Aorta (tissue), 5 donors: ENCODE measurements at places on chromosomes 6 and 20. TPM values are rescaled to one million over a fixed set of nuclear protein-coding genes. Genes with fewer than 3 reads are reported as not detected.

DNA sequence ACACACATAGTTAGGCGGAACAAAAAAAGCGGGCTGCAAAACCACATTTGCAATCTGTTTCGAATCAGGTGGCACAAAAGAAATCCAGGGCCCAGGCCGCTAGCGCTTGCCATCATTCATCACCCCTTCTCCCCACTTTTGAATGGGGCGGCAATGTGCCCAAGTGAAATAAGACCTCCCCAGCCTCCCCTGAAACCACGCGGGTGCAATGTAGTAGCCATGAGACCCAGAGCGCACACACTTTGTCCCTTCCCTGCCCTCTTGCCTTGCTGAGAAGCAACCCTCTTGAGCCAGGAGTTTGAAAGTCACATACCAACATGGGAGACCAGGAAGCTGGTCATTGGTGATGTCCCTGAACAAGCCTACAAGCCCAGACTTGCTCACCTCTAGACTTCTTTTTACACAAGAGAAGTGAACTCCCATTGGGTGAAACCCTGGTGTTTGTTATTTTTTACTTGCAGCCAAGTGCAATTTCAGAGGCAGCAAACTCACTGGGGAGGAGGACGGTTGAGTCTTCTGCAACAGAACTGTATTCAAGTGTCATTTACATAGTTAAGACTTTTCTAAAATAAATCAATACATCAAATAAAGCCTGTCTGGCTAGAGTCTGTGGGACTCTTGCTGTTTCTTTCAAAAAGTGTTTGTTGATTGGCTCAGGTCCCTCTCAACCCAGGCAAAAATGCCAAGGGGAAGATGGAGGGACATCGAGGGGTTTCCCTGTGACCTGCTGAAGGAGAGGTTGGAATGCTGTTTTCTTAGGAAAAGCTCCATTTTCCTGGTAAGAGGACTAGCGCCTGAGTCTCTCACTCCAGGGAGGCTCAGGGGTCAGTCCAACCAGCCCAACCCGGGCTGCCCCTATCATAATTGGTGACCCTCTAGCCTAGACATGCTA is 138.1 kb upstream of the PTPN1 start:
- DNase-seq = no peak
- H3K4me1 ChIP-seq = no peaks in the 10 kb centered on the region
- no peak overlapping the region for H3K4me3 ChIP-seq
- no peaks in the 10 kb centered on the region for H3K27me3 ChIP-seq
- no peaks in the 10 kb centered on the region for H3K36me3 ChIP-seq
- no peak overlapping the region for H3K27ac ChIP-seq

DNA sequence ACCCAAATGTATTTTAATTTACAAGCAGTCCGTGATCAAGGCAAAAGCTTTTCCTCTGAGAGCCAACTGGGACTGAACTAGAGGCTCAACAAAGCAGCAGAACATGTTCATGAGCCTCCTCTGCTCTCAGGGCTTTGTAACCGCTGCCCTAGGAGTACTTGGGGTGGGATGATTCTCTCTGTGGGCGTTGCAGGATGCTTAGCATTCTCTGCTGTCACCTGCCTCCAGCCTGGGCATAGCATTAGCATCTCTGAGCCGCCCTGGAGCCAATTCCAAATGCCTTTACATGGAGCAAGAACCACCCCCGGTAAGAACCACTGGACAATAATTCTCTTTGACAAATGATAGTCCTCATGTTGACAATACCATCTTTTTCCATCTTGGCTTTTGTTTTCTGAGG is 237.6 kb upstream of the CDH4 start:
- no peaks in the 10 kb centered on the region for H3K27me3 ChIP-seq
- no peak overlapping the region for H3K4me3 ChIP-seq
- DNase-seq = no peak
- H3K36me3 ChIP-seq = no peaks in the 10 kb centered on the region
- H3K4me1 ChIP-seq = no peaks in the 10 kb centered on the region
- no peak overlapping the region for H3K27ac ChIP-seq

GRCh38 chr6:42292004-42292740 is 74.5 kb upstream of the MRPS10 start:
- H3K4me1 ChIP-seq = no peaks in the 10 kb centered on the region
- H3K36me3 ChIP-seq = no peaks in the 10 kb centered on the region
- DNase-seq = no peak
- H3K27me3 ChIP-seq = no peaks in the 10 kb centered on the region
- H3K27ac ChIP-seq = no peak overlapping the region
- no peak overlapping the region for H3K4me3 ChIP-seq

GRCh38 chr20:24444526-24445190 is 24.8 kb upstream of the SYNDIG1 start:
- no peaks in the 10 kb centered on the region for H3K4me1 ChIP-seq
- no peak overlapping the region for H3K27ac ChIP-seq
- H3K27me3 ChIP-seq = no peaks in the 10 kb centered on the region
- H3K4me3 ChIP-seq = no peak overlapping the region
- no peak for DNase-seq
- no peaks in the 10 kb centered on the region for H3K36me3 ChIP-seq

DNA sequence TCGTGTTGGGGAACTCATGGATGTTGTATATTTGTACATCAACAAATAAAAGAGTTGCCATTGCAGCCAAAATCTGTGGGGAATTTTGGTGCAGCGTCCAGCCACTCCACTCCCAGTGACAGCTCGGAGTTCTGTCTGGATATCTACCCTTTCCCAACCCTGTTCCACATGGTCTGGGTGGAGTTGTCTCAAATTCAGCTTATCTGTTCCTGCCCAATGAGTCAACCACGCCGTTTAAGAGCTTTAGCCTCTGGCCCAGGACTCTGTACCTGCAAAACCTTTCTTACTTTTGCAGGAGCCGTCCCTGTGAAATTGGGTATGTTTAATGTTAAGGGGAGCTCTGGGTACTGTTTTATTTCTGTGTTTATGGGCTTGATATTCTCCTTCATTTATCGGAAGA is 33.9 kb upstream of the OVOL2 start:
- H3K27me3 ChIP-seq = no peaks in the 10 kb centered on the region
- no peak overlapping the region for H3K4me3 ChIP-seq
- H3K36me3 ChIP-seq = no peaks in the 10 kb centered on the region
- DNase-seq = no peak
- no peaks in the 10 kb centered on the region for H3K4me1 ChIP-seq

- no peaks in the 10 kb centered on the region for H3K27me3 ChIP-seq
- H3K36me3 ChIP-seq = peaks cover 13% of the 10 kb centered on the region
- H3K4me3 ChIP-seq = peak overlapping the region; percentile 70
- peak; percentile 52 for DNase-seq
Measured at GRCh38 chr6:31970604-31971271, 1.2 kb downstream of the DXO start.

GRCh38 chr6:27604986-27605385 is 132.1 kb upstream of the ZNF184 start:
- H3K36me3 ChIP-seq = no peaks in the 10 kb centered on the region
- H3K27me3 ChIP-seq = peaks cover 3% of the 10 kb centered on the region
- H3K27ac ChIP-seq = no peak overlapping the region
- no peaks in the 10 kb centered on the region for H3K4me1 ChIP-seq
- no peak overlapping the region for H3K4me3 ChIP-seq

GRCh38 chr6:65280060-65280459 is 427.0 kb downstream of the EYS start:
- no peak overlapping the region for H3K27ac ChIP-seq
- no peaks in the 10 kb centered on the region for H3K27me3 ChIP-seq
- H3K4me1 ChIP-seq = no peaks in the 10 kb centered on the region
- DNase-seq = no peak
- H3K4me3 ChIP-seq = no peak overlapping the region

DNA sequence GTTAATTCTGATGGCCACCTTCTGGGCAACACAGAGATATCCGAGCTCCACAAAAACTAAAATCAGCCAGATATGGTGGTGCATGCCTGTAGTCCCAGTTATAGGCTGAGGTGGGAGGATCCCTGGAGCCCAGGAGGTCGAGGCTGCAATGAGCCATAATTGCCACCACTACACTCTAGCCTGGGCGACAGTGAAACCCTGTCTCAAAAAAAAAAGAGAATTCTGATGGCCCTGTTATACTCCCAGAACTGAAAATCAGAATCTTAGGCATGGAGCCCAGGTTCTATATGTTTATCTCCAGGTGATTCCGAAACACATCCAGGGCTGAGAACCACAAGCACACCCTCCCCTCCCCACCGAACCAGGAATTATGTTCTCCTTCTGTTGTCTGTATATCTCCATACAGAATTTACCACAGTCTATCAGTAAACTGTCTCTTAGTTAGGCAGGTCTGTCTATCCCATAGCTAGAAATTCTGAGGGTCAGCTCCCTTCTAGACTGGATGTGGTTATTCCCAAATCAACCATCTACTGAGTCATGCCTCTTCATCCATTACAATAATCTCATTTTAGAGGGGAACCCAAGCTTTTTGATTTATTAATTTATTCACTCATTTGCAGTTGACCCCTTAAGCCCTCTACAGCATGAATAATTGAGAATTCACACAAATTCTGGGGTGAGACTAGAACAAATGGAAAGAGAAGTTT is 24.8 kb upstream of the CCND3 start:
- DNase-seq = no peak
- no peak overlapping the region for H3K4me3 ChIP-seq
- no peaks in the 10 kb centered on the region for H3K4me1 ChIP-seq
- H3K36me3 ChIP-seq = no peaks in the 10 kb centered on the region

DNA sequence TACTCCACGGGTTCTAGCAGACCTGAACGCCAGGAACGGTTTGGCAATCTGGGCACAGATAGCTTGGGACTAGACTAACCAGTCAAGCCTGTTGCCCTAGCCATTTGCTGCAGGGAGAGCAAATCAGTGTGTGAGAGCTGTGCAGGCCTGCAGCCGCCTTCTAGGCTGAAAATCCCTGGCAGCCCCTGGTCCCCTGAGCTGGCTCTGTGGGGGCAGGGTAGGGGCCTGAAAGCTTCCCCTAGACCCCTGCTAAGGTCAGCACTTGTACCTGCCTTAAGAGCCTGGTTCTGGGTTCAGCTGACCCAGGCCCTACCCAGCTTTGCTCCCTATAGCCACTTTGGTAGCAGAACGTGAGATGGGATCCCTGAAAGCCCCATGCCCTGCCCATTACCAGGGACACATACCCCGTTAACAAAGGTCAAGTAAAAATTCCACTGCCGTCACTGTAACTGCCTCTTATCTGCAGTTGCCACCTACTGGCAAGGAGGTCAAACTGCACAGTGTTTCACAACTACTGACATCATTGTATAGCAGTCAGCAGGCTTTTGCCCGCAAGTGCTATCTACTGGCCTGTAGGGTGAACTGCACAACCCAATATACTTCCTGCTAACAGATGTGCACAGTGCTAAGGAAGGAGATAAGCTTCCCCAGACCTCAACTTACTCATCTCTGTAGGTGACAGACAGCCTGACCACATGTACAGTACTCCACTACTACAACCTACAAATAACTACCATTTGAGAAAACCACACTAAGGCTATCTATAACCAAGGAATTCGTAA is 95.1 kb upstream of the OLIG3 start:
- no peaks in the 10 kb centered on the region for H3K36me3 ChIP-seq
- H3K27ac ChIP-seq = no peak overlapping the region
- DNase-seq = no peak
- no peaks in the 10 kb centered on the region for H3K4me1 ChIP-seq
- peaks cover 2% of the 10 kb centered on the region for H3K27me3 ChIP-seq

DNA sequence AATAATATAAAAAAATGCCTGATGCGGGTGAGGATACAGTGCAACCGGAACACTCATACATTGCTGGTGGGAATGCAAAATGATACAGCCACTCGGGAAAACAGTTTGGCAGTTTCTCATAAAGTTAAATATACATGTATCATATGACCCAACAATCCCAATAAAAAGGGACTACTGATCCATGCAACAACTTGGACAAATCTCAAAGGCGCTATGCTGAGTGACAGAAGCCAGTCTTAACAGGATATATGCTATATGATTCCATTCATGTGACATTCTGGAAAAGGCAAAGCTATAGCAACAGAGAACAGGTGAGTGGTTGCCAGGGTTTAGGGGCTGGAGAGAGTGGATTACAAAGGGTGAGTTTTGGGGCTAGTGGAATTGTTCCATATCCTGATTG is 170.2 kb upstream of the MLN start:
- H3K27me3 ChIP-seq = no peaks in the 10 kb centered on the region
- no peak overlapping the region for H3K27ac ChIP-seq
- H3K4me1 ChIP-seq = no peaks in the 10 kb centered on the region
- no peak for DNase-seq
- H3K36me3 ChIP-seq = no peaks in the 10 kb centered on the region

GRCh38 chr6:166581091-166581511 is 5.4 kb downstream of the RAMACL start:
- no peak overlapping the region for H3K4me3 ChIP-seq
- no peaks in the 10 kb centered on the region for H3K4me1 ChIP-seq
- H3K27ac ChIP-seq = no peak overlapping the region
- H3K36me3 ChIP-seq = no peaks in the 10 kb centered on the region
- no peak for DNase-seq

- peaks cover 3% of the 10 kb centered on the region for H3K4me1 ChIP-seq
- H3K27me3 ChIP-seq = no peaks in the 10 kb centered on the region
- no peak overlapping the region for H3K4me3 ChIP-seq
- no peak for DNase-seq
- peaks cover 12% of the 10 kb centered on the region for H3K36me3 ChIP-seq
Measured at GRCh38 chr20:37741055-37741454, 47.2 kb downstream of the CTNNBL1 start.

DNA sequence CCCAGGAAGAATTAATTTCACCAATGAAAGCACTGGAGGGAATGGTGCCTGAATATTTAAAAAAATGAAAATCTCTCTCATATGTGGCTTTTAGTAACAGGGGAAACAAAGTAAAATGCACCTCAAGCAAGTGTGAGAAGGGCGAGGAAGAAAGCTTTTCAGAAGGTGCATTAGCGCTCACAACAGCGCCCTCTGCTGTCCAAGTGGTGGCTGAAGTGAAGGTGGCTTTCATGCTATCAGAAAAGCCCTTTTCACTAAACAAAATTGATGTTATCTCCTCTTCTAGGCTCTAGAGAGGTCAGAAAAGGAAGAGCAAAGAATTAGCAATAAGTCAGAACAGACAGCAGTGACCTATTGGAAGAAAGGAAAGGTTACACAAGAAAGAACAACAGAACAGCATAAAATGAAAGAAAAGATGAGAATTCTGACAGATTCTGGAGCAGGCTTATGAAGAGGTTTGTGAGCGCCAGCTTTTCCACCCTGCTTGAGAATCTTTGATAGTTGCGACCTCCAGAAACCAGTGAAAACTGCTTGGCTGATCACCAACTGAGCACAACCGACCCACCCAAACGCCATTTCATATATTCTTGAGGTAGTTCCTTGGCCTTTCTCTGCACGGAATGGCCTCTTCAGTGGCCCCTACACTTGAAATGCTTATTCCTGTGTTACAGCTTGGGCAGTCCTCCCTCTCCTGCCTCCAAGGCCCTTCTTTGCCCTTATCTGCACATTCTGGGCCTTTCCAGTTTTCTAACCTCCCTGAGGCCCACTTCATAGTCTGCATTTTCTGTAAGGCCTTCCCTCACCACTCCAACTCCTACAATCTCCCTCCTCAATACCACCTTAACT is 45.3 kb downstream of the SMLR1 start:
- no peak overlapping the region for H3K27ac ChIP-seq
- peaks cover 7% of the 10 kb centered on the region for H3K36me3 ChIP-seq
- no peak overlapping the region for H3K4me3 ChIP-seq
- H3K4me1 ChIP-seq = no peaks in the 10 kb centered on the region
- DNase-seq = peak; percentile 71

DNA sequence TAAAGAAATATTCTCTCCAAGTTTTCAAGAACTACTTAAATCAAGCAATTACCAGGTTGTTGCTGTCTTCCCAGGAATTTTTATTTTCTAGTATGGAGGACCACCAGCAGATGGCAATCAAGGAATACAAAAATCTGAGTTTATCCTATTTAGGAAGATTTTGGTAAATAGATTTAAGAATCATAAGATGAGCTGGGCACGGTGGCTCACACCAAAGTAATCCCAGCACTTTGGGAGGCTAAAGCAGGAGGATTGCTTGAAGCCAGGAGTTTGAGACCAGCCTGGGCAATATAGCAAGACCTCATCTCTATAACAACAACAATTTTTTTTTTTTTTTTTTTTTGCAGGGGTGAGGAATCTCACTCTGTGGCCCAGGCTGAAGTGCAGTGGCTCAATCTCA is 19.3 kb upstream of the SEC63 start:
- no peaks in the 10 kb centered on the region for H3K4me1 ChIP-seq
- H3K4me3 ChIP-seq = no peak overlapping the region
- no peaks in the 10 kb centered on the region for H3K27me3 ChIP-seq

Gene FOXC1
- total RNA-seq = 88.8 TPM
